SW 1271 (cell line): ENCODE measurements at places on chromosomes 3 and 15.

GRCh38 chr3:104101736-104102135 lies 1265.0 kb upstream of the ALCAM start:
- DNase-seq, result no peak

GRCh38 chr15:101723171-101723873 lies 951 bp downstream of the TARS3 start:
- DNase-seq, result peak; percentile 32

DNA sequence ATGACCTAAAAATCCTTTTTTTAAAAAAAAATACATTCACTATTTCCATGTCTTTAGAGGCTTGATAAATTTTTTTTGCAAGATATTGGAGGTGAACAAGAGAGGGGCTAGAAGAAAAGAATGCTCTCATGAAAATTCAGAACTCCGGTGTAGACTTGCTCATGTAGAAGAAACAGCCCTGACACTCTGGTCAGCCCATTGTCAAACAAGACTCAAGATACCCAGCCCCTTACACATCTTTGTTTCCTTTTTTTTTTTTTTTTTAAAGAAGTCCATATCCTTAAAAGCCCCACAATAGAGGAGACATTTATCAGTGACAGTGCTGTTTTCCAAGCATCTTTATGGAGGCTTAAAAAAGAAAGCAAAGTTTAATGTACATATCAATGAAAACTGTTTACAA lies 196.8 kb upstream of the RORA start:
- DNase-seq, result no peak

- no peak for DNase-seq
Measured at GRCh38 chr3:151393146-151393830, 8.7 kb upstream of the P2RY12 start.

DNA sequence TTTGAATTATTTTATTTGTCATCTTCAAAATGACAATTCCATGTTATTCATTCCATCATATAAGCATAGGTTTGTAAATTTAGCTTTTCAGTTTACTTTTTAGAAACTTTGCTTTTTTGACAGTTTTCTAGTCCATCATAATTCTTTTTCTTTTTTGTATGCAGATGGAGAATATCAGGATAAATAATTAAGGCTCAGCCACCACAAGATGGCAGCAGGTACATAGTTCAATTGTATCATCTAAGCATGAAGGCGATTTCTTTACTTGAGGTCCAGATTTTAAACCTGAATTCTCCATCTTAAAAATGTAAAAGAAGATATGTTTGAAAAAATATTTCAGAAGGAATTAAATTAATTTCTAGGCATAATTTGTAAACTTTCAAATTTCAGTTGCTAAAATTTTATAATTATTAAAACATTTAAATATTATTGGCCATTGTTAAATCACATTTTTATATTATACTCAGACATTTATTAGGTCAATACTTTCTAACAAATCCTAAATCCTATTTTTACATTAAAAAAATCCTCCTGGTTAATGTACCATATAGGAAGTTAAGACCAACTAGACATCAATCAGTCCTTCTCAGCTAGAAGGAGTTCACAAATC lies 15.1 kb downstream of the PLSCR5 start:
- DNase-seq, result peak; percentile 55

- no peak for DNase-seq
Measured at GRCh38 chr3:119700269-119700919, 2.4 kb upstream of the CFAP91 start.

DNA sequence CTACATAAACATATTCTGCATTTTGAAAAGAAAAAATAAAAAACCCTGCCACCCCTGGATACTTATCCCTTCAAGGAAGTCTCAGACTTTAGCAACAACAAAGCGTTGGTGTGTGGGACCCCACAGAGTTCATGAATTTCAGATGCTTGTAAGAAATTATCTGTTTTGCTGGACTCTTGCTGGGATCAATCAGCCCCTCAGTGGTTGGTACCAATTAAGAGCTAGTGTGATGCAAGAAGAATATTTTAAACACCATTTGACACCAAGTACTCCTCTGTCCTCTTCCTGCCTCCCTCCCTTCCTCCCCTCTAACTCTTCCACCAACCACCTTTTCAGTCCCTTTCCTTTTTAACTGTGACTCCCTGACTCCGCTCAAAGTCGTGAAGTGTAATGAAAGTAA lies 51.5 kb downstream of the SST start:
- DNase-seq, result no peak

DNA sequence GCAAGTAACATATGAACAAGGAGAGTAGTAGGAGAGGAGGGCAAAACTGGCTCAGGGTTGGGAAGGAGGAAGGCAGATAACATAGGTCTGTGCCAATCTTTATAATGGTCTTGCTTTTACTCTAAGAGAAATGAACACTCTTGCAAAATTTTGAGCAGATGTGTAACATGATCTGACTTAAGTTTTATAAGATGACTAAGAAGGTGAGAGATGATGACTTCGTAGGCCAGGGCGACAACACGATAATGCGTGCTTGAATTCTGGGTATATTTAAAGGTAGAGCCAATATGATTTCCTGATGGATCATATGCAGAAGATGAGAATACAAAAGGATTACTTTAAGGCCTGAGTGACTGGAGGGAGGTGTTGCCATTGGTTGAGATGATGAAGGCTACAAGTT lies 265.4 kb upstream of the KCNMB2 start:
- DNase-seq, result no peak

DNA sequence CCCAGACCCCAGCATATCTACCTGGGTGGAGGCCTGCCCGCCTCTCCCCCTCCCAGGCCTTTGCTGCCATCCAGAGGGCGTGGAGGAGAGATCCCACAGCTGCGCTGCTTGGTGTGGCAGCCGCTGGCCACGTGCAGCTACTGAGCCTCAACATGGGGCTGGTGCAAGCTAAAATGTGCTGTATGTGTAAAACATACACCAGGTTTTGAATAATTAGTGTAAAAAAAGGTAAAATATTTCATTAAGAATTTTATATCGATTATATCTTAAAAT lies 95.8 kb downstream of the SEC22A start:
- no peak for DNase-seq

- DNase-seq, result no peak
Measured at GRCh38 chr3:177618873-177619733, 421.8 kb upstream of the TBL1XR1 start.

DNA sequence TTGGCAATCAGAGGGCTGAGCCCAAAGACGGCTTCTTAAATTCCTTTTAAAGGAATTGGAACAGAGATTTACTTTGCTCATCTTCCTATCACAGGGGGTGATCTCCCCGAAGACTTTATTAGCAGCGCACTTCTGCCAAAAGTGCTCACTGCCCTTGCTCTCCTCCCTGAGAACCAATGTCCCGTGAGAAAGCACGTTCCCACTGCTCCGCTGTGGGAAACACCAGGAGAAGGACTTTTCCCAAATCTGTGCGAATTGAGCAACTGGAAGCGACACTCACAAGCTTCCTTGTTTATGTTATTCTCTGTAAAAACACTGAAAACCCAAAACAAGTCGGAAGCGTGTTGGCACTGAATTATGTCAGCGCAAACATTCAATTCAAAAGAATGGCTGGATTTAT lies 670.8 kb upstream of the NR2F2 start:
- no peak for DNase-seq

GRCh38 chr3:46987319-46987742 lies 7.9 kb downstream of the NBEAL2 start:
- no peak for DNase-seq

DNA sequence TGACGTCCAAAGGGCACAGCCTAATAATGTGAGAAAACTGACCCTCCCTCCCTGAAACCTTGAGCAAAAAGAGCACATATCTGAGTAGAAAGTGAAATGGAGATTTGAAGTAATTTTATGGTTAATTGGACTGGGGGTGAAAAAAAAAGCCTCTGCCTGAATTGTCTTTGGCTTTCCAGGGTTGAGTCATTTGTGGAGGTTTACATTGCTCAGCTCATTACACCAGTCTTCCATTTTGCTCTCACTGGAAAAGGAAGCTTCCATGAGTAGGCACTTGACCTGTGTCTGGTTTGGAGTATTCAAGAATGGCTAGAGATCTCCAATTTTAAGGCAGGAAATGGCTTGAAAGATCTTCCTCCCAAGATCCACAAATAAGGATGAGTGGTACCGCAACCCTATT lies 273.9 kb downstream of the PDCD6IP start:
- no peak for DNase-seq

GRCh38 chr15:56739964-56740640 lies 6.8 kb upstream of the ZNF280D start:
- no peak for DNase-seq

DNA sequence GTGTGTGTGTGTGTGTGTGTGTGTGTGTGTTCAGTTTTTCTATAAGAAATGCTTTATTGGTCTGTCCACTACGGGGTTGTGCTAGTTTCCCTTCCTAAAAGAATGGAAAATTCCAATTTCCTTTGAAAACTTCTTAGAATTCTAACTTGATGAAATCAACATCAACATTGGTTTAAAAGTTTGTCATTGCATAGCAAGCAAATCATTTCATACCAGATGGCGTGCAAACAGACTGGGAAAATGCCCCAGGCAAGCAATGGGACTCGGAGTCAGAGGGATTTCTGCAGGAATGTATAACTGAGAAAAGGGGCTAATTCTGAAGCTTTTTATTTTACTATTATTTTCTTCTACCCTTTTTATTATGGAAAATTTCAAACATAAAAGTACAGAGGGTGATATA lies 13.1 kb upstream of the DYNC1LI1 start:
- no peak for DNase-seq

DNA sequence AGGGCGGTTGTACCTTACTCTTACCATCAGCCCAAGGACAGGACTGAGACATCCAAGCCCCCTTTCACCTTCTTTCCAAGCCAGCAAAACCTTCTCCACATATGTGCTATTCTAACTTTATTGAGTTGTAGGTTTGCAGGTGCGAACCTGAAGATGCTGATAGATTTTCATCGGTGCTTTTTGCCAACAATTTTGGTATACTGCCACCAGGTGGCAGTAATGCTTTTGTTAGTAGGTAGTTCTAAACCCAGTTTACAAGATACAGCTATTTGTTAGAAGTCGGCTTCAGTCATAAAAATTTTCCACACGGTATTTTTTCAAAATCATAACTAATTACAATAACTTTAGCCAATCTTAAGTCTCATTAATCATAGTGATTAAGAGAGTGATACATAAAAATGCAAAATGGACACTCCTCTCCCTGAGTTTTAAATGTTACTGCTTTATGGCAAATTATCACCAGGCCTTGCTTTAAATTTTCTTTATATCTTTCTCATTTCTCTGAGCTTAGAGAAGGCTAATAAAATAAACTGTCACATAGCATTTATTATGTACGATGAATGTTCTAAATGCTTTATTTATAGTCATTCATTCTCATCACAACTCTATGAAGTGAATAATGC lies 636 bp downstream of the TBC1D21 start:
- DNase-seq, result no peak

GRCh38 chr3:120597445-120598049 lies 1.4 kb downstream of the NDUFB4 start:
- no peak for DNase-seq

- no peak for DNase-seq
Measured at GRCh38 chr3:101466465-101467309, 46.3 kb downstream of the SENP7 start.

DNA sequence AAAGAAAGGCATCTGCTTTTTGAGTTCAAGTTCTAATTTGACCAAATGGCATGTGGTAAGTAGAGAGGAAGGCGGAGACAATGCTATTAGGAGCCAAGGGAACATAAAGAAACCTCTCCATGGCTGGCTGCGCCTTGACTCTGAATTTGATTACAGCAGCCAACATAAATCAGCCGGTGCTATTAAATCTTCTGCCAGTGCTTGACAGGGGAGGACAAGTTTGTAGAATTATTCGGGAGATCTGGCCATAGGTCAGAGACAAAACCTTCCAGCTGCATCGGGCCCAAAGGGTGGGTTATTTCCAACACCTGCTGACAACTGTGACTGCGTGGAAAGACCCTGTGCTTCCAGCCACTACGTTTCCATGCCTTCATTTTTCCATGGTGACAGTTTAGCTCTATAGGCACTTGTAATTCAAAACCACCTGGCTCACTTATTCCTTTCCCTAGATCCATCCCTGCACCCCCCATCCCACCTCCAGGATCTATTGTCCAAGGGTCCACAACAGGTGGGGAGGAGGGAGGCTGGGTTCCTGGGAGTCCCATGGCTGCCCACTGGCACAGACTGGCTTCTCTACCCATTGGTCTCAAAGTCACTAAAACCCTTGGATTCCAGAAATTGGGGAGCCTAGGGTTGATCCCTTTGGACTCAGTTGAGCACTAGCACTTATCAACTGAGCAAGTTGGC lies 15.9 kb downstream of the COLQ start:
- no peak for DNase-seq

DNA sequence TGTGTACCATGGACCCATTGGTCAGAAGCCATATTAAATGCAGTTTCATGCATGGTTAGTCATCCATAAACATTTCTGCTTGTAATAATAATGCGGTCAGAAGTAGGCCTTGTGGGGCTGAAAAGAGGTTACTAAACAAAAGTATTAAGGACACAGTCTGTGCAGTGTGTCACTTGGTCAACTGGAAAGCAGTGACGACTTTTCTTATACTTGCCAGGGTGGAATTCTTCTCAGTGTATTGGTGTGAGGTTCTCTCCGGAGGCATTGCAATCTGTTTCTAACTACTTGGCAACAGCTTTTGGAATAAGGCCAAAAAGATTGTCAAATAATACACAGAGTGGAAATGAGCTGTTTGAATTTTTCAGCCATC lies 46.8 kb downstream of the CHL1 start:
- no peak for DNase-seq

- peak; percentile 19 for DNase-seq
Measured at GRCh38 chr3:194688200-194688740, 2.6 kb downstream of the FAM43A start.

- no peak for DNase-seq
Measured at GRCh38 chr3:49171775-49172500, 540 bp downstream of the KLHDC8B start.

GRCh38 chr15:60362321-60363086 lies 35.3 kb downstream of the ANXA2 start:
- peak; percentile 81 for DNase-seq

- no peak for DNase-seq
Measured at GRCh38 chr15:85089929-85090597, 108.4 kb downstream of the PDE8A start.

DNA sequence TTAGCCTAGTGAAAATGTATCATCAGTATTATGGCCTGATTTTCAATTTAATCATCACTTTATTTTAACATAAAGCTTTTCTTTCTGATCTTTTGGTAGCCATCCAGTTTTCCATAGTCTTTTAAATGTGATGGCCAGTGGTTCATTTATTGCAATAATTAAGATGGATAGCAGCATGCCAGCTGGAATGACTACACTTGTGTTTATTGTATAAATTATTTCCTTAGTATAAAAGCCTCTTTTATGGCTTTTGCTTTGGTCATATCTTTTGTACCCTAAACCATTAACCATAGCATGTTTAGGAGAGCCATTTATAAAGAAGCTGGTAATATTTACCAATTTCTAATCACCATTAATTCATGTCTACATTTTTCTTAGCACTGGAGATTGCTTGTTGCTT lies 31.7 kb downstream of the ALCAM start:
- DNase-seq, result no peak

DNA sequence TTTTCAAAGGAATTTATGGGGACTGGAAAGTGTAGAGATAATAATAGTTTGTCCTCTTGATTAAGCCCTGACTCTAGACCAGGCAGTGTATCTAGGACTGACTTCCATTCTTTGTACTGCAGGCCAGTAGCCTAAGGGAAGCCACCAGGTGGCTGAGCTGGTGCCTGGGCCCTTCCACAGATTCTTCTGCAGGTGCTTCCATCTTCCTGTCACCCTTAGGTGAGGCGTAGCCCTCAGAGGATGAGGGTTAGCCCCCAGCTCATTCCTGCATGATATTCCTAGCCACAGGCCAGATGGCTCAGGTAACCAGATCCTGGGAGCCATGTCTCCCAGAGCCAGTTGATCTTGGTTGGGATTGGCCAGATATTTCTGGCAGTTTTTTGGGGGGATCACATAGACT lies 169.0 kb upstream of the IL12A start:
- DNase-seq, result no peak
